ENCODE measurements at places on chromosomes 12 and 14.
A peak's percentile ranks its signal among the peaks of the same experiment; 100 is the strongest.

- DNase-seq = peak; percentile 81
Measured at GRCh38 chr12:121800694-121801594, 2.9 kb upstream of the SETD1B start.

DNA sequence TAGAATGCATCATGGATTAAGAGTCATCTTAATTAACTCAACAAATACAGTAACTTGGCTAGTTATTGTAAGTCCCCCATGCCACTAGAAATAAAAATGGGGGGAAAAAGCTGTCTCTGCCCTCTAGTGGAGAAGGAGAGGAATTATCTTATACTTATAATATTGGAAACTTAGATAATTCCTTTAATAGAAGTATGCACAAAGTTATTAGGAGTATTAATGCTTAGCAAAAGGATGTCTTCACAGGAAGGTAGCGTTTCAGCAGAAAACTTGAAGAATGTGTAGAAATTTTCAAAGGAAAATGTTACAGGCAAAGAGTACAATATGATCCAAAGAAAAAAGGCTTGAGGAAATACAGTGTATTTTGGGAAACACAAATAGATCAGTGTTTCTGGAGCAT is 19.8 kb downstream of the OR5AU1 start:
- DNase-seq = peak; percentile 33

DNA sequence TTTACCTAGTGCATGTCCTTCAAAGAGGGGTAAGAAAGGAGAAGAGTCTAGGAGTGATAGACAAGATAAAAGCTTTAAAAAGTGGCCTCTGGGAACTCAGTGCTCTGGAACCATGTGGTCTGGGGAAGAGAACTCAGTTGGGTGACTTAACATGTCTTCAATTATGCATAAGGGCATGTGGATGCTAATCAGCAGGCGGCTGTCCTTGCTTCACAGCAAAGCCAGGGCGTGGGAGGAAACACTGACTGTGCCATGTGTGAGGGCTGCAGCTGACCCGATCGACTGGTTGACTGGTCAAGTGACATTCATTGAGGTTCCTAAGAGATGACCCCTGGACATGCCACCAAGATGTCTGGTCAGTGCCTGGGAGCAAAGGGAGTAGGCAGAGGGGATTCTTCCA is 1053.8 kb downstream of the BCL11B start:
- DNase-seq = no peak

DNA sequence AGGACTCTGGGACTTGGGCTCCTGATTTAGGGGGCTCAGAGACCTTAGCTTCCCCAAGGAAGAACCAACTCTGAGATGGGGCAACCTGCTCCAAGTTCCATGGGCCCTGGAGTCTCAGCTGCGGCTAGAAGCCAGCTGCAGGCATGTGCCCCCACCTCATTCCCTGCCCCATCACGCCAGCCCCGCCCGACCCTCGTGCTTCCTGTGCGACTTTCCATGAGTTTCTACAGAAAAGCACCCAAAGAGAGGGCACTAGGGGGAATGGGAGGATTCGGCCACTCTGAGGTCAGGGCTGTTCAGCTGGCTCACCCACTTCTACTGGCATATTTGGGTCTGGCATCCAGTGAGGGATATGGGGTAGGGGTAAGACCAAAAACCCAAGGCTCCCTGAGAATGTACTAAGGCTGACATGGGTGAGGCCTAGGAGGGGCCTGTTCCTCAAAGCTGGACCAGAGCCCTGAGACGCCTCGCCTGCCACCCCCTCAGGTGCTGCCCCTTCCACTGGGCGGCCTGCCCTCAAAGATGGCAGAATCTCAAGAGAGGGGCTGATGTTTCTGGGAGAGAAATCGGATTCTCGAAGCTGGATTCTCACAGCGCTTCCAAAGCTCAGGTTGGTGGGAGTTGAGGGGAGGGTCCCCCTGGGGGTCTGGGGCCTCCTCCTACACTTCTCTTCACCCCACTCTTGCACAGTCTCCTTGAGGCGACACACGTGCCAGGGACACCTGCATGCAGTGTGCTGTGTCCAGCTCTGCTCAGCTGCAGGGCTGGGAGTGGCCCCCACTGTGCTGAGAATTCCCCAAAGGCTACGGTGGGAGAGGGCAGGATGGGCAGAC is 22.1 kb downstream of the FAIM2 start:
- DNase-seq = no peak

- DNase-seq = no peak
Measured at GRCh38 chr14:21049271-21049673, 7.1 kb downstream of the RNASE7 start.

DNA sequence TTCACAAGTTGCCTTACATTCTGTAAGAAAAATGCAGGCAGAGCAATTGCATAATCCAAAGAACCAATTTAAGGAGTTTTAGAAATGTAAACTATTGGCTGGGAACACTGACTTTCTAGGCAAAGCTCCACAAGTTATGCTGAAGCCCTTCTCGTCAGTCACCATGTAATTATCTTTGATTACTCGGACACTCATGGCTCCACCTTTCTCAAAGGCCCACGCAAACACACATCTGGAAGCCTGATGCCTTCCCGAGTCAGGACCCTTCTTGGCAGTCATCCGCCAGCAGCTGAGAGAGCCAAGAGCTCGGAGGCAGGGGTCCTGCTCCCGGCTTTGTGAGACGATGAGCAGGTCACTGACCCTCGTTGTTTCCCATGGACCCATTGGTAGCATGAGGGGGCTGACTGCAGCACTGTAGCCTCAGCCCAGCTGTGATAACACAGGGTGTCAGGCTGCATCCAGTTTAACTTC is 202.2 kb downstream of the TMEM132D start:
- no peak for DNase-seq

All from ACHN (cell line).